NK-92 treated with Interleukin-12 subunit alpha and Interleukin-12 subunit beta, amount 100 ng/mL, for 24 hours (cell line): ENCODE measurements at places on chromosomes 7 and 10.
A peak's percentile ranks its signal among the peaks of the same experiment; 100 is the strongest.

- DNase-seq, result peak; percentile 3
Observed at GRCh38 chr7:31373337-31374289, 33.1 kb upstream of the NEUROD6 start.

GRCh38 chr10:95403700-95404461 is 113.1 kb upstream of the PDLIM1 start:
- no peak for DNase-seq

DNA sequence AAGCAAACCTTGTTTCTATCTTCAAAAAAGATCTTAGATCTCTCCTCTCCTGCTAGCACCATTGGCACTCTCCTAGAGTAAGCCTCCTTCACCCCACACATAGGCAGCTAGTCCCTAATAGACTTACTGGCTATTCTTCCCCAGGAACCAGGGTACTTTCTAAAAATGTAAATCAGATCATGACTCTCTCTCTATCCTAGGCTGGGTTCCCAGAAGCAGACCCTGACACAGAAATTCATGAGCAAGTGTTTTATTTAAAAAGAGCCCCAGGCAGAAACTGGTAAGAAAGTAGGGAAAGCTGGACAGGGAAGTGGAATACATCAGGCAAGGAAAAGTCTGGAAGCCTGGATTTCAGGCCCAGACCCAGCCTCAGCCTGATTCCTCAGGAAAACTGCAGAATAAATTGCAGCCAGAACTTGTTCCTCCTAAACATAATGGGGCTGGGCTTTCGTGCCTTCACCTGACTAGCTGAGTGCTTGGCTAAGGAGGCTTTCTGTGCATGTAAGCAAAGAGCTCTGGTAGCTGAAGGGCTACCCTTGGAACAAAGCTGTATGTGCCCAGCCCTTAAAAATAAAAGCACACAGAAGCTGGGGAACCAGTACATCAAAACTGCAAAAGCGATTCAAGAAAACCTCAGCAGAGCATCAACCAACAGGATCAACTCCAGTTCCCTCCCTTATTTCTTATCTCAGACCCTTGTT is 18.8 kb upstream of the SORBS1 start:
- no peak for DNase-seq

- DNase-seq, result no peak
Observed at GRCh38 chr10:125049216-125049881, 107.4 kb downstream of the ZRANB1 start.

DNA sequence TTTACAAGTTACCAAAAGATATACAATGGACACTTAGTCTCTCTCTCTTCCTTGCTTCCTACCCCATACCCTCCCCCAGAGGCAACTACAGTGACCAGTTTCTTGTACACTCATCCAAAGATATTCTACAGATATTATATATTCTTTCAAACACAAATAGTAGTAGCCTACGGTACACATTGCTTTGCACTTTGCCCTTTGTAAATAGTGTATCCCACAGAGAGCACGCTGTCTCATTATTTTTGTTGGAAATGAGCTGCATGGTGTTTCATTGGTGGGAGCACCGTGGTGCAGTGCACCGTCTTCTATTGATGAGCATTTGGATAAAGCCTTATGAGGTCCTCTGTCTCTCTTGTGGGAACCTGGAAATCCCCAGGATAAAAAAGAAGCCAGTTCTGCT is 24.2 kb downstream of the STRA8 start:
- DNase-seq, result no peak

GRCh38 chr10:98038288-98038687 is 7.9 kb upstream of the CRTAC1 start:
- no peak for DNase-seq

GRCh38 chr7:106621393-106622132 is 39.4 kb downstream of the CCDC71L start:
- no peak for DNase-seq
